Stomach (tissue), 19 donors: ENCODE measurements at places on chromosomes 11 and 22.

- no peak for DNase-seq
Measured at GRCh38 chr22:33883561-33883960, 36.7 kb downstream of the LARGE1 start.

GRCh38 chr22:49882519-49883293 lies 29.1 kb downstream of the ZBED4 start:
- DNase-seq, result no peak

GRCh38 chr11:93738647-93739081 lies 2.6 kb downstream of the TAF1D start:
- no peak for DNase-seq

DNA sequence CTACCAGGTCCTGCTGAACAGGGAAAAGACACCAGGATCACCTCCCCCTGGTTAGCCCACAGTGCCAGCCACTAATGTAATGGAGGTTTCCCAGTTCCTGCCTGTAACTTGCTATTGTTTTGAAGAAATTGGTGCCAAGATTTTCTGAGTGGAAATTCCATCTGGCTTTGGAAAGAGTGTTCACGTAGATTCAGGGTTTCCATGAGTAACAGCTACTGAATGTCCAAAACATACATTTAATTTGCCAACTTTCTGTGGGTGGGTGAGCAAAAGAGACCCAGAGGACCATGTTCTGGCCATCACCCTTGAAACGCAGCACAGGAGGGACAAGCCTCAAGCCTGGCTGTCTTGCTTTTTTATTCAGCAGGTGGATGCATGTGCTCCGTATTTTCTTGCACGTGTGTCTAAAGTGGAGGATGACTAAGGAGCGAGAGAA lies 8.8 kb upstream of the DKK3 start:
- DNase-seq, result no peak
